ENCODE measurements at places on chromosomes 7 and 10.

- no peak overlapping the region for H3K4me3 ChIP-seq
- H3K4me1 ChIP-seq = no peaks in the 10 kb centered on the region
- no peaks in the 10 kb centered on the region for H3K36me3 ChIP-seq
- DNase-seq = no peak
- H3K27me3 ChIP-seq = no peaks in the 10 kb centered on the region
Measured at GRCh38 chr7:94698275-94698674, 42.3 kb upstream of the SGCE start.

DNA sequence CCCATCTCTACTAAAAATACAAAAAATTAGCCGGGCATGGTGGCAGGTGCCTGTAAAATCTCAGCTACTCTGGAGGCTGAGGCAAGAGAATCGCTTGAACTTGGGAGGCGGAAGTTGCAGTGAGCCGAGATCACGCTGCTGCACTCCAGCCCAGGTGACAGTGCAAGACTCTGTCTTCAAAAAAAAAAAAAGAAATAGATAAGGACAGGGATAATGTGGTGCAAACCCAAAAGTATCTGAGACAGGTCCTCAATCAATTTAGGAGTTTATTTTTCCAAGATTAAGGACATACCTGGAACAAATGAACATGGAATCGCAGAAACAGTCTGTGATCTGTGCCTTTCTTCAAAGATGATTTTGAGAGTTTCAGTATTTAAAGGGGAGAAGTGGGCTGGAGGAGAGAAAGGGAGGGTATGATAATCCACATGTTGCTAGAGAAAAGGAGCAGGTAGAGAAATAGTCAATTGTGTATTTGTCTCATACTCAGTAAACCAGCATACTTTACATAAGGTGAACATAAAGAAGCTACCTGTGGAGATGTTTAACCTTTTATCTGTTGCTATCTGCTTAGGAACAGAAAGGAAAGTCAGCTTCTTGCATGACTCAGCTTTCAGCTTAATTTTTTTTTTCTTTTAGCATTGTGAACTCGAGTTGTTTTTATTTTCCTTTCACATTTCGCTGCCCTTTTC lies 4.9 kb upstream of the MTPN start:
- H3K27me3 ChIP-seq = no peaks in the 10 kb centered on the region
- no peak overlapping the region for H3K4me3 ChIP-seq
- no peaks in the 10 kb centered on the region for H3K4me1 ChIP-seq
- DNase-seq = no peak
- no peaks in the 10 kb centered on the region for H3K36me3 ChIP-seq

GRCh38 chr10:54372179-54372578 lies 428.9 kb downstream of the PCDH15 start:
- no peak for DNase-seq
- H3K4me1 ChIP-seq = no peaks in the 10 kb centered on the region
- no peak overlapping the region for H3K27ac ChIP-seq
- no peaks in the 10 kb centered on the region for H3K36me3 ChIP-seq

DNA sequence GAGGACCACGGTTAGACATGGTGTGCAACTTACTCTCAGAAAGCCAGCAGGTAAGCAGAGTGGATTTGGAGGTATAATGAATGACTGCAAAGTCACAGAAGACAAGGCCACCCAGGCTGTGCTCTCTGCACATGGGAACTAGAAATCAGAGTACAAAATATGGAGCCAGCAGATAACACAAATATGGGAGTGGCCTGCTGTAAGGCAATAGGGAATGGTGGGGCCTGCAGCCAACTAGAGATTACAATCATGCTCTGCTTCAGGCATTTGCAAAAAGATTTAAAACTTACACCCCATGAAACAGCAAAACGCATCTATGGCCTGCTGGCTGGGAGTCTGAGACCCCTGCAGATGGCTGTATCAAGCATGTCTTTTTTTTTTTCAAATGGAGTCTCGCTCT lies 47.0 kb downstream of the RGS10 start:
- H3K4me1 ChIP-seq = no peaks in the 10 kb centered on the region
- no peak overlapping the region for H3K27ac ChIP-seq
- H3K4me3 ChIP-seq = no peak overlapping the region
- H3K36me3 ChIP-seq = no peaks in the 10 kb centered on the region
- H3K27me3 ChIP-seq = no peaks in the 10 kb centered on the region

DNA sequence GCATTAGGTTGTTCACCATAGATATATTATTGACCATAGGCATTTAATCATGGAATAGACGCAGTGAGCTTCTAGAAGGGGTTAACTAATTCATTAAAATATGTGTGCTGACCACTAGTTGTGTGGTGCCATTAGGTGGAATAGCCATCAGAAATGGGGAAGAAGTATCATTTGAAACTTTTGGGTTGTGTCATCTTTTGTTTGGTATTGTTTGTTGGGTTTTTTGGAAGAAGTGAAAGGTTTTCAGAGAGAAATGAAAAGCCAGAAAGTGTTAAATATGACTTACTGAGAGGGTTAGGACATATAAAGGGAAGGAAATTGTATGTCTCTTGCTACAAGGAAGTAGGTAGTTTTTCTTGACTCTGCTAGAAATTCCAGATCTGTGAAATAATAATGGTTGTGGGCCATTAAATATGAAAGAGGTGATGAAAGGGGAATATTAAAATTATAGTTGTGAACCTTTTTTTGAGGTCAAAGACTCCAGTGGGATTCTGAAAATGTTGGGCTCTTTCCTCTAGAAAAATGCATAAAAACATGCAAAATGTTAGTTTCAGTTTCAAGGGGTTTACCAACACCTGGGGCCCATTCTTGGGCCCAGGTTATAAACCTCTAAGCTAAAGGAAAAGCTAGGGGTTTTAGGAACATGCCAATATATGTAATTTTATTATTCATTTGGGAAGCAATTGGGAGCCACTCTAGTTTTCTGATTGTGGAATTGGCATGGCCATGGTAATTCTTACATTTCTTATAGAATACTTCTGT lies 348.5 kb downstream of the BBS9 start:
- no peak overlapping the region for H3K4me3 ChIP-seq
- no peak overlapping the region for H3K27ac ChIP-seq
- no peaks in the 10 kb centered on the region for H3K36me3 ChIP-seq
- no peak for DNase-seq

GRCh38 chr7:36875794-36876193 lies 151.5 kb upstream of the AOAH start:
- H3K27me3 ChIP-seq = no peaks in the 10 kb centered on the region
- DNase-seq = no peak
- no peak overlapping the region for H3K4me3 ChIP-seq
- H3K27ac ChIP-seq = no peak overlapping the region
- no peaks in the 10 kb centered on the region for H3K36me3 ChIP-seq

GRCh38 chr10:4057725-4058513 lies 272.9 kb upstream of the KLF6 start:
- H3K4me1 ChIP-seq = no peaks in the 10 kb centered on the region
- H3K4me3 ChIP-seq = no peak overlapping the region
- H3K36me3 ChIP-seq = no peaks in the 10 kb centered on the region

- no peak overlapping the region for H3K4me3 ChIP-seq
- H3K36me3 ChIP-seq = no peaks in the 10 kb centered on the region
- H3K27me3 ChIP-seq = no peaks in the 10 kb centered on the region
- no peak overlapping the region for H3K27ac ChIP-seq
Measured at GRCh38 chr10:70296406-70296899, 12.6 kb upstream of the NPFFR1 start.

- H3K4me1 ChIP-seq = no peaks in the 10 kb centered on the region
- no peak overlapping the region for H3K27ac ChIP-seq
- no peaks in the 10 kb centered on the region for H3K36me3 ChIP-seq
- no peak for DNase-seq
Measured at GRCh38 chr10:11147722-11148121, 130.1 kb downstream of the CELF2 start.

DNA sequence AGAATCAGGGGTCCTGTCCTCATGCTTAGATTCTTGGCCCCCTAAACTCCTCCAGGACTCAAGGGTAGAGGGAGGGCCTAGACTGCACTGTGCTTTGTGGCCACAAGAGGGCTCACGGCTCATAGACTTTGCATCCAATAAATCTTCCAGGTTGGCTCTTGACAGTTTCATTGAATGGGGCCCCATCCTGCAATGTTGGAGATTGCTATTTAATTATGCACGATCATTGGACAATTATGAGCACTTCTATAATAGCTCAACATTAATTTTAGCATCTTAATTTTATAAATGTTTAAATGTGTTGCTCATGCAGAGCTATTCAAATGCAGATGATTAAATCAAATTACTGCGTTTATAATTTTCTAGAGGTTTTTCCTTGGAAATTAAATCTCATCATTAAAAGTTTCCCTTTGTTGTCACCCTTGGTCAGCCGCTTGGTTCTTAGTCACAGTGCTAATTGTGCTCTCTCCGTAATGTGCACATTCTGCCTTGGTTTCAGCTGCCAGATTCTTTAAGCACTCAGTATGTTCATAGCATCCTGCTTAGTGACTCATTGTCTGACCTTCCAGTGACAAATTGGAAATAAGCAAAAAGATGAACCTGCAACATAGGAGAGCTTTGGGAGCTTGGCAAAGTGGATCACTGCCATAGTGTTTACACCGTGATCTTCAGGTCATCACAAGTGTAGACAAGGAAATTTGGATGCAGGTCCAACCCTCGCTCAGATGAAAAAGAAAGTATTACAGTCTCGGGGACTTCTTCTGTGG lies 33.4 kb upstream of the PLPP4 start:
- no peak overlapping the region for H3K27ac ChIP-seq
- no peak overlapping the region for H3K4me3 ChIP-seq
- H3K27me3 ChIP-seq = no peaks in the 10 kb centered on the region

GRCh38 chr10:14742815-14743214 lies 31.9 kb downstream of the FAM107B start:
- H3K27ac ChIP-seq = no peak overlapping the region
- DNase-seq = no peak
- peaks cover 5% of the 10 kb centered on the region for H3K4me1 ChIP-seq
- H3K4me3 ChIP-seq = no peak overlapping the region
- H3K36me3 ChIP-seq = no peaks in the 10 kb centered on the region

DNA sequence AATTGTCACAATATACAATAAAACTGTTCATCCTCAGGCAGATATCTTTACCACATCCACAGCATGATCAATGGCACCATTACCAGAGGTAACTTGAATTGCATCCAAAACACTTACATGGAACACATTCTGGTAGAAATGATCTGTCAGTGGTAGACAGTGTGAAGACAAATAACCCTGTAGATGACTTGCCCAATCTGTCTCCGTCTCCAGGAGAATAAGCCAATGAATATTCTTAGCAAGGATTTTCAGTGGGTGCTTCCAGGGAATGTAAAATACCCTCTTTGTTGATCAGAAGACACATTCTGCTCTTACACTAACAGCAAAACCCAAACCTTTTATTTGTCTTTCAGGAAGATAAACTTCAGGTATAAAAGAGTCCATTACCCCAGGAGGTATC lies 43.8 kb downstream of the VWC2 start:
- no peak overlapping the region for H3K4me3 ChIP-seq
- no peak overlapping the region for H3K27ac ChIP-seq
- H3K36me3 ChIP-seq = no peaks in the 10 kb centered on the region
- no peaks in the 10 kb centered on the region for H3K27me3 ChIP-seq
- no peak for DNase-seq

DNA sequence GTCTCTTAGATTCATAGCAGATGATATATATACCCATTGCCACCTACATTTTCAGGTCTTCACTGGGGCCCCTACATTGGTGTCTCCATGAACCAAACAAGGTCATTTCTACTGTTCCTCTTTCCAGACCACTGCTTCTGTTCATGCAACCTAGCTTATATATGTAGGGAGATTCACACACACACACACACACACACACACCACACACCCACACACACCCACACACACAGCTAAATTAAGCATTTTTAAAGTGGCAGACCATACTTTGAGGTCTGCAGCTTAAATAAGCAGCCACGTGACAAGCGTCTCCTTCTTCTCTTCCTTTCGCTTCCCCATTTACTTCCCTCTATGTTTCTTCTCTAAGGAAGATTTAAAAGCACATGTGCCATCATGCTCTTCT lies 70.0 kb upstream of the CC2D2B start:
- DNase-seq = no peak
- no peaks in the 10 kb centered on the region for H3K36me3 ChIP-seq
- H3K4me1 ChIP-seq = no peaks in the 10 kb centered on the region
- no peaks in the 10 kb centered on the region for H3K27me3 ChIP-seq

DNA sequence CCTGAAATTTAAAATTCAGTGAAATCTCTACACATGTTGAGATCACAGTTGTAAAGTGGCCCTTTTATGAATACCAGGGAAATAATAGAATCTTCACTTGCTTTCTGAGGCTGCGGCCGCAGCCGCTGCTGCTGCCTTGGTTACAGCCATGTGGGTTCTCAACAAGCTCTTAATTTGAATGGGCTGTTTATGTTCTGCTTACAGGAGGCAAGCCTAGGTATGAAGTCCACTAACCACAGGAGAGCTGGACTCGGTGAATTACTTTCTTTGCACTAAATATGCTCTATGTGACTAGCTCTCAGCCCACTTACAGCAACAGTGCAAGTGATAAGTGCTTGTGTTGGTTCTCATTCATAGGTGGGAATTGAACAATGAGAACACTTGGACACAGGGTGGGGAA lies 410.8 kb downstream of the SFMBT2 start:
- H3K27me3 ChIP-seq = no peaks in the 10 kb centered on the region
- H3K4me3 ChIP-seq = no peak overlapping the region
- no peak overlapping the region for H3K27ac ChIP-seq
- DNase-seq = no peak

DNA sequence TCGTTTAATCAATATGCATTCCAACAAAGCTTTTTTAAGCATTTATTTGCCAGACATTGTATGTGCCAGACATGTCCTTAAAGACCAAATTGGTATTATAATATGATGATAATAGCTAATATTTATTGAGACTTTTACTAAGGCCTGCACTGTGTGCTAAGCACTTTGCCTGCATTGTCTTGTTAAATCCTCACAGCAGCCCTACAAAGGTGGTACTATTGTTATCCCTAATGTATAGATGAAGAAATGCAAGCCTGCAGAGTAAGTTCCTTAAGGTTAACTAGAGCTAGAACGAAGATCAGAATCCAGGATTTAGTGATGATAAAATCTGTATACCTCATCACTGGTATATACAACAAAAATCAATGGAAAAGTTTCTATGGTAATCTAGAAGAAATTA lies 5.3 kb upstream of the CAPZA2 start:
- H3K4me1 ChIP-seq = no peaks in the 10 kb centered on the region
- no peaks in the 10 kb centered on the region for H3K27me3 ChIP-seq

GRCh38 chr7:151272877-151273276 lies 24.4 kb upstream of the SMARCD3 start:
- no peak overlapping the region for H3K4me3 ChIP-seq
- no peak overlapping the region for H3K27ac ChIP-seq
- H3K4me1 ChIP-seq = peaks cover 12% of the 10 kb centered on the region
- H3K36me3 ChIP-seq = no peaks in the 10 kb centered on the region

DNA sequence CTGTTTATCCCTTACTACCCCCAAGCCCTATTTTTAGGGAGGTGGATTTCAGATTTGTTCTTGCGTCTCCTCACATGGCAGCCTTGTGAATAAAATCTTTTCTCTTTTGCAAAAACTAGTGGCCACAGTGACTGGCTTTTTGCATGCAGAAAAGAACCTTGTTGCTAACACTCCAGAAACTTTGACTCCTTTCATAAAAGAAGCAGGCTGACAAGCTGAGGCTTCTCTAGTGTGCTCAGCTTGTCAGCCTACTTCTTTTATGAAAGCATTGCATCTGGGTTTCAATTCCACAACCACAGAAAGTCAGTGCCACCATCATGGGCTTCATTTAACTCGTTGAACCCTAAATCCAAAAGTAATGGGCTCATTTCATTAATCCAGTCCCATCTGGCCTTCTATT lies 761.0 kb upstream of the COBL start:
- no peaks in the 10 kb centered on the region for H3K4me1 ChIP-seq
- no peaks in the 10 kb centered on the region for H3K36me3 ChIP-seq
- no peak for DNase-seq
- H3K27ac ChIP-seq = no peak overlapping the region
- no peak overlapping the region for H3K4me3 ChIP-seq

GRCh38 chr10:103724771-103725170 lies 130.6 kb downstream of the SH3PXD2A start:
- no peak overlapping the region for H3K4me3 ChIP-seq
- no peak for DNase-seq
- H3K36me3 ChIP-seq = no peaks in the 10 kb centered on the region
- H3K27me3 ChIP-seq = no peaks in the 10 kb centered on the region
- H3K4me1 ChIP-seq = no peaks in the 10 kb centered on the region

Measured in right lobe of liver (tissue), 6 donors.